ENCODE measurements at places on chromosomes 5 and 9.

DNA sequence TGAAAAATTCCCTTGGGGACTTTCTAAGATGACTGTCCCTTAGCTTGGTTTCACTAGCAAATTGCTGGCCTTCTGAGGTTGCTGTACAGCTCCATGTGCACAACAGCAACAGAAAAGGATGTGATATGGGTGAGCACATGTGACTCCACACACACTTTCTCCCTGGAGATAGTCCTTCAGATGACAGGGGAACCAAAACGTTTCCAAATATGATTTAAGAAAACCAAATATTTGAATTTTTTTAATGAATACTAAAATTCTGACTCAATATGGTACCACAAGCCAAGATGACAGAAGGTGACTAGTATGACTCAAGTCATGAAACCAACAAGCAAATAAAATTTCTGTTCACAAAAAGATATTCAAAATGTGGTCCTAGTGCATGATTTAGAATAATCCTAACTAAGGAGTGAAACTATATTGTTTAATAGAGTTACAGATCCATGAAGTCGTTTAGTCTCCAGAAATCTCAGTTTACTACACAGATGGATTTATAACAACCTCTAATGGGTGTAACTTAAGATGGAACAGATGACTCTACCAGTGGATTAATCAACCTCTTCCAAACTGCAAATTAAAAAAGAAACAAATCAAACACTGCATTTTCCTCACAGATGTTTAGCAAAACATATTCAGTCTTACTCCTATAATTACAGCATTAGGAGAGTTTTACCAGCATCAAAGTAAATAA lies 144.8 kb upstream of the PIK3R1 start:
- DNase-seq = no peak

- no peak for DNase-seq
Measured at GRCh38 chr9:34520505-34521385, 2.0 kb downstream of the ENHO start.

DNA sequence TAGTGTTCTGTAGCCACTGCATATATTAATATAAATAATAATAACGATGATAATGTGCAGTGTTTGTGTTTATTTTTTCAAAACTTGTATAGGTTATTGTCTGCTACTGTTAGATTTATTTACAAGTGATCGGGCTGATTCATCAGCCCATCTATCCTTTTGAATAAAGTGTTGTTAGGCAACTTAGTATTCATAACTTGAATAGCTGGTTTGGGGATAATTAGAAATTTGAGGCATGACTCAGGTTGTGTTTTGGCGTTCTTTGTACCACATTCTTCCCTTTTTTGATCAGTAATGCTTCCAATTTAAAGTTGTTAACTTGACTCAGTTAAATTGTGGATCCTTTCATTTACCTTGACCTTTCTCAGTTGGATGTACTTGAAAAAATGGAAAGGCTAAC lies 69.7 kb downstream of the FOCAD start:
- DNase-seq = no peak

- DNase-seq = peak; percentile 75
Measured at GRCh38 chr9:69122082-69122548, 52.0 kb upstream of the TJP2 start.

DNA sequence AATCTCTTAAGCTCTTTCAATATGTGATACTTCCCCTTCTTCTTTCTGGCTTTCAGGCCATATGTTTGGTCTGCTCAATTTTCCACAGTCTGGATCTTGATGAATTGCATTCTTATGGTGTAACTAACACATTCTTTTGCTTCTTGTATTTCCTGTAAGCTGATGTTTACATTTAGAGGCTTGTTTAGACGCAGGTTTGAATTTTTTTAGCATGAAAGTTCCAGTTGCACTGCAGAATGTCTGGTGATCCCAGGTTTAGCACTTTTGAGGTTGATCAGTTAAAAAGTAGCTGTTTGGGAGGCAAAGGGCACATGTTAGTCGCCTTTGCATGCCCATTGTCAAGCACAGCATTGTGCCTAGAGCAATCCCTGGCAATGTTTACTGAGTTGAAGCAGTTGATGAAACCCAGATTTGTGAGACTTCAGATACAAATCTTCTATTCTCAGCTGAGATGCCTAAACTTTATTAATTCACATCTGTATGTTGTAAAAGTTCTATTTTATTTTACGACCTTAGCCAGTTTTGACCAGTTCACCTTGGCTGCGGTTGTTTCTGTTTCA lies 59.6 kb upstream of the SPATA31C2 start:
- DNase-seq = peak; percentile 85

DNA sequence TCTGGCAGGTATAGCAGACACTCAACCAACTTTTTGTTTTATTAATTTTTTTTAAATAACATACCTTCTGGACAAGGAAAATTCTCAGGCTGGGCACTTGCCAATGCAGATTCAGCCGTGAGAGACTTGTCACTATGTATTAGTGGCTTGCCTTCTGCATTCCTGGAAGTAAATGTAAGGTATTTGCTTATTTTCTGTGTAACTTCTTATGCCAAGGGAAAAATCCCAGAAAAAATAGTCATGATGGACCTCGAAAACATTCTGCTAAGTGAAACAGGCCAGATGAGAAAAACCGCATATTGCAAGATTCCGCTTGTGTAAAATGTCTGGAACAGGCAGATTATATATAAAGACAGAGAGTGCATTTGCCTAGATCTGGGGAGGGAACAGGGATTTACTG lies 260.3 kb upstream of the DAPK1 start:
- no peak for DNase-seq

DNA sequence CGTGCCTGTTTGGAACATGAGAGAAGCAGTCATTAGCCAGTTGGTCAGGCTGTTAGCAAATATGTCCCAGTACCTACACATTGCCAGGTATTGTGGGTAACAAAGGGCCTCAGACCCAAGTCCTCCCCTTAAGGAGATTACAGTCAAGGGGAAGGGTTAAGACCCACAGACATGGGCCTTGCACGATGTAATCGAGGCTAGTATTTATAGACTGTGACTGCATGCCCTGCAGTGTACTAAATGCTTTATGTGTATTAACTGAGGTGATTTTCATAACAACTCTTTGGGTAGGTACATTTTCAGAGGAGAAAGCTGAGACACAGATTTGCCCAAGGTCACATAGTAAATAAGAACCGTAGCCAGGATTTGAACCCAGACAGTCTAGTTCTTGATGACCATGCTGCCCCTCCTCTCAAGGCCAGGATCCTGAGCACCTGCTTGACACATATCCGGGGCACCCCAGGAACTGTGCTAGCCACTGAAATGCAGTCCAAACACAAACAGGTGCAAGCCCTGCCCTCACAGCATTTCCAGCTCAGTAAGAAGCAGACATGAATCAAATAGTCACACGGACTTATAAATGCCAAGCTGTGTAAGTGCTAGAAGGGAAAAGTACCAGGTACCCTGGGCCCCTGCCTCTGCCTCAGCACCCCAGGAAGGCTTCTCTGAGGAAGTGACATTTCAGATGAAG lies 32.0 kb upstream of the GRPEL2 start:
- DNase-seq = no peak

GRCh38 chr9:124624735-124624992 lies 117.5 kb upstream of the NR5A1 start:
- no peak for DNase-seq

GRCh38 chr5:127260686-127261085 lies 29.9 kb upstream of the MEGF10 start:
- DNase-seq = no peak

GRCh38 chr5:61277190-61277589 lies 54.9 kb upstream of the ZSWIM6 start:
- DNase-seq = no peak

DNA sequence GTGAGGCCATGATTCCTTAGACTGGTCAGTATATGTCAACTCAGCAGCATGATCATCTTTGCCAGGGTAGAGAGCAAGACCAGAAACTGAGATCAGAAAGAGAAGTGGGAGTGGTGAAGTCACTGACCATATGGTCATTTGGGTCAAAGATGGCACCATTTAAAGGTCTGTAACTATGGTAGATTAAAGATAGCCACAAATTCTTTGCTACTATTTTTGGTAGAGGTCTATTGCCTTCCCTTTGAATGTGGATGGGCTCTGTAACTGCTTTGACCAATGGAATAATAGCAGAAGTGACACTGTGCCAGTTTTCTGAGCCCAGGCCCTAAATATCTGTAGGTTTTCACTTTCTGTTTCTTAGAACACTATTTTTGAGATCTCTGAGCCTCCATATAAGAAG lies 117.6 kb downstream of the PCSK1 start:
- no peak for DNase-seq

GRCh38 chr5:158273035-158273434 lies 414.1 kb upstream of the CLINT1 start:
- no peak for DNase-seq

GRCh38 chr5:82560561-82560960 lies 282.4 kb upstream of the RPS23 start:
- DNase-seq = no peak

DNA sequence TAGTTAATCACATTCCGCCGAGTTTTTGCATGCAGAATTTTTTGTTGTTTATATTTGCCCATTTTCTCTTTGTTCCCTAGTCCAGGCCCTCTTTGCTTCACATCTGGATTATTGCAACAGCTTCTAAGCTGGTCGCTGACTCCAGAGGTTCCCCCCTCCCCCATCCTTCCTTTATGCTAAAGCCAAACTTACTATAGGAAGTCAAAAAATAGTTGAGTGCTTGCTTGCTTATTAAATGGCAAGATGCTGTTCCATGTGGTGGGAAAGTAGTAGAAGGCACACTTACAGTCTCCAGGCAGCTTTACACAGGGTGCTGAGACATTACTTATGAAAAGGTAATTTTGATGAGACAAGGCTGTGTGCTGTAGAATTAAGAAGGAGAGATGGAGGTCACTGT lies 1.3 kb downstream of the ZBTB34 start:
- DNase-seq = no peak

- DNase-seq = no peak
Measured at GRCh38 chr5:57432876-57433275, 49.7 kb downstream of the ACTBL2 start.

GRCh38 chr9:89745601-89746376 lies 141.0 kb downstream of the GADD45G start:
- DNase-seq = no peak

GRCh38 chr9:28456861-28457260 lies 883.6 kb upstream of the C9orf72 start:
- no peak for DNase-seq

DNA sequence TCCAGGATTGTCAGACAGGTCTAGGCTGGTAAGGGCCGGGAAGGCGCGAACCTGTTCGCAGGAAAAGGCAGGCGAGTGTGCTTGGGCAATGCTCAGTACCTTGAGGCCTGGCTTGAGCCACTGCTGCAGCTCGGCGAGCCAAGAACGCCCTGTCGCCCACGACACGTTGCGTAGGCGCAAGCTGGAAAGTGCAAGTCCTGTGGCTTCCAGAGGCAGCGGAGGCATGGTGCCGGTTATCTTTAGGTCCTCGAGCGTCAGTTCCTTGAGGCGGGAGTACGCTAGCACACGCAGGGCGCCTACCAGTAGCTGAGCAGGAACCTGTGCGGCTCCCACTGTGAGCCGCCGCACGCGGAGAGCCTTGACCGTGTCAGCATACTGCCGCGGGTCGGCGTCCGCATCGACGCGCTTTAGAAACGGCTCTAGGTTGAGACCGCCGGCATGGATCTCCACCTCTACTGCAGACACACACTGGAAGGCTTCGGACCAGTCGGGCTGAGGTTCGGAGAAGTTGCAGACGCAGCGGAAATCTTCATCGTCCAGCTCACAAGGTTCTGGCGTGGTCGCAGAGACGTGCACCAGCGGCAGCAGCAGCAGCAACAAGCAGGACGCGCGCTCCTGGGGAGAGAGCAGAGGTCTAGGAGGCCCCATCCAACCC lies 482 bp downstream of the CD14 start:
- DNase-seq = no peak

DNA sequence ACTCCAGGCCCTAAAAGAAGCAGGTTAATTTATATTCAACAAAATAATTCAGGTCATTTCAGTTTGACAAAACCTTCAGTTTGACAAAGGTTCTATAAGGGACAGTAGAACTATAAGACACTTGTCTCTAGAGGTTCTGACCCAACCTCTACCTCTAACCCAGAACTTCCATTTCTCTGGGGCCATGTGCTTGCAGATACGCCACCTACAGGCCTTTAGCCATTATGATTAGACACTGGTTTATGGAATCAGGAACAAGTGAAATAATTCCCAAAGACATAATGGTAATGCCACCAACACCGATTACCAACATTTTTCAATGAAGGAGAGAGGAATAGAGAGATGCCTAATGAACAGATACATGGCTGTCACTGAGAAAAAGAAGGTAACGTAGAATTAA lies 733.9 kb downstream of the PRELID2 start:
- no peak for DNase-seq

DNA sequence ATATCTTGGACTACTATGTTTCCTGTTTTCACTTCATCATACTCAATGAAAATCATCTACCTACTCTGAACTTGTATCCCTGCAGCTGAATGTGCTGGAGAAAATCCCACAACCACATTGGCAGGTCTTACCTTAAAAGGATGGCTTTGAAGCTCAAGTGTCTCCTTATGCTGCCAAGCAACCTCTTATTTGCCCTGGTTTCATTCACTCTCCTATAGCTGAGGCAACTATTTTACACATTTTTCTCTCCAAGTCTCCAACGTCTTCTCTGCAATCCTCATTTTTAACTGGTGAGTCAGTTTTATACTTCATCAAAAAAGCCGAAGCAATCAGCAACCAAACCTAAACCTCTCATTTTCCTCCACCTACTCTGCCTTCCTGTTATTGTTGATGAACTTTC lies 49.7 kb downstream of the POU4F3 start:
- DNase-seq = no peak

DNA sequence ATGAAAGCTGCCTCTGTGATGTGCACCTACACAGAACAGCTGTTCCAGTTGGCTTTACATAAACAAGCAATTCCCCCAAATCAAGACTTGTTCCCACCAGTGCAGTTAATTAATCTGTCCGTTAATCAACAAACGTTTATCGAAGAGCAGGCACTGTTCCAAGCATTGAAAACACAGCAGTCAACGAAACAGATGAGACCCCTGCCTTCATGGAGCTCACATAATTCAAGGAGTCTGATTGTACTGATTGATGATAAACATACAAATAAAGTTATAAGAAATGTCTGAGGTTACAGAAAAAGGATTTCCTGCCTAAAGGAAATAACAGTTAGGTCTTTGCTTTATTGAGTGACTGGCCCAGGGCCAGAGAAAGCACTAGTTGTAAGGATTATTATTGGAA lies 26.2 kb upstream of the PCSK5 start:
- DNase-seq = no peak

GRCh38 chr5:132251220-132251725 lies 6.2 kb upstream of the PDLIM4 start:
- peak; percentile 38 for DNase-seq

DNA sequence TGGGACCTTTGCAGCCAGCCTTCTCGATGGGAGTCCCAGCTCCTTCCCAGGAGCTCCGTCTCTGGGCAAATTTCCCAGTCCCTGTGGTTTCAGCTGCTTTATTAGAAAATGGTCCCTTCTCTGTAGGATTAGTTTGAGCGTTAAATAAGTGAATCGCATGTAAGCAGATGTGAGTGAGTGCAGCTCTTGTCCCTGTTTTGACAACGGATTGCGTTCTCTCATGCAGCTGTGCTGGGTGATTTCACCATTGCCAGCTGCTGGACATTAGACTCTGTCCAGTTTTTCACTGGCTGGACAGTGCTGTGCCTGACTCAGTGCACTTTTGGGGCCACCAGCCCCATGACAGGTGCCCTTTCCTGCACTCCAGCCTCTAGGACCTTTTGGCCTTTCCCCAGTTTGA lies 11.6 kb upstream of the CEL start:
- no peak for DNase-seq
